ENCODE measurements at places on chromosomes 11 and 22.
A peak's percentile ranks its signal among the peaks of the same experiment; 100 is the strongest.

DNA sequence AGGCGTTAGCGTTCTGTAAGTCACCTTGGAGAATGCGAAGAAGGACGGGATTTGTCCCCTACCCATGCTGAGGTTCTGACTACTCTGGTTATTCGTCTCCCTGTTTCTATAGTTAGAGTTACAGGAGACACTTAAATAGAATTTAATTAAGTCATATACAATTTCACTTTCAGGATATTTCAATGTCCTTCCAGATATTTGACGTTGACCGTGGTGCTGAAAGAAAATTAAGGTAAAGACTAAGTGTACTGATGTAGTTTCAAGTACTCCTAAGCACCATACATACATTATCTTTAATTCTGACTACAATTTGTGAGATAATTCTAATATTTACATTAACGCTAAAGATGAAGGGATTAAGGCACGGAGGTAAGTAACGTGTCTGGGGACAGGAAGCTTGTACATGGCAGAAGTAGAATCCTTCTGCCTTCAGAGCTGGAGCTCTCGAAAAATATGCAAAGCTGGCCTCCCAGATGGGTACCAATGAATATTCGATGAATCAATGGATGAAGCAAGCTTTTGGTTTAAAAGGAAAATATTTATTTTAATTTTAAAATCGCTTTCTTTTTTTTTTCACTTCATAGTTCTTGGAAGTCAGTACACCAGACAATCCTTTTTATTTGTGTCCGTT, 539 bp upstream of the SLC36A4 start:
- no peak for DNase-seq

DNA sequence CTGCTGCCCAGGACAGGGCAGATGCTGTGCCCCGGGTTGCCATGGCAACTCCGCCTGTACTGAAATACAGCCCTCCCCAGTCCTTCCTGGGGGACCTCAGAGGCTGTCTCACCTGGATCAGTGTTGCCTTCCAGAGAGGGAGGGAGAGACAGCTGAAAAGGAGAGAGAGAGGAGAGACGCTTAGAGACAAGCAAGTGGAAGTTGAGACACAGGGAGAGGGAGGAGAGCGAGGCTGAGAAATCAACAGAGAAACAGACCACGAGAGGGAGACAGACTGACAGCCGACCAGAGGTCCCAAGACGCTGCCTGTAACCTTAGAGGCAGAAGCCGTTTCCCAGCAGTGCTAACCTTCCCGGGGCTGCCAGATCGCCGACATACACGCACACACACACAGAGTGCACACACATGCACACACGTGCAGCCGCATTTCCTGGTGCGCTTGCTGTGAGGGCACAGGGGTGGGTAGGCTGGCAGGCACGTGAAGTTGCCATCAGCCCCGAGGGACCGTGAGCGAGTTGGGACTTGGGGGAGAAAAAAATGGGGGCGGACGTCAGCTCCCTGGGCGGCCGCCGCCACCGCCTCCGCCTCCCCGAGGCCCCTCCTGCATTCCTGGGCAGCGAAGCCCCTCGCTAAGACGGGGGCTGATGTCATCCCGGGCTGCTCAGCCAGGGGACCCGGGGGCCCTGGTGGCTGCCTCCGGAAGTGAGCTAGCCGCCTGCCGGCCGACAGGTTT, 88.6 kb upstream of the CRYBB3 start:
- peak; percentile 51 for DNase-seq

DNA sequence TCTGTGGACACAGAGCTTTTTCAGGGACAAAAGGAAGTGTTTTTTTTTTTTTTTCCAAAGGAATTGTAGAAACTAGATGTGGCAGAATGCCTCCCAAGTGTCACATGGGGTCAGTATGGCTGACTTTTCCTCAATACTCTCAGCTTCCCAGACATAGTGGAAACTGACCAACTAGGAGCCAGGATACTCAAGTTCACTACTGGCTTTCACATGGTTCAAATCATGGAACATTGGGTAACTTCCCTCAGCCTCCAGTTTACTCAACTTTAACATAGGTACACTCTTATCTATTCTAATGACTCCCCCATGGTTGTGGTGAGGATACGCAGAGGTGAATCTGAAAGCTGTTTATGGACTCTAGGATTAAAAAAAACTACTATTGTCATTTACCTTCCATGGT, 1.4 kb downstream of the SLC5A1 start:
- DNase-seq: no peak

DNA sequence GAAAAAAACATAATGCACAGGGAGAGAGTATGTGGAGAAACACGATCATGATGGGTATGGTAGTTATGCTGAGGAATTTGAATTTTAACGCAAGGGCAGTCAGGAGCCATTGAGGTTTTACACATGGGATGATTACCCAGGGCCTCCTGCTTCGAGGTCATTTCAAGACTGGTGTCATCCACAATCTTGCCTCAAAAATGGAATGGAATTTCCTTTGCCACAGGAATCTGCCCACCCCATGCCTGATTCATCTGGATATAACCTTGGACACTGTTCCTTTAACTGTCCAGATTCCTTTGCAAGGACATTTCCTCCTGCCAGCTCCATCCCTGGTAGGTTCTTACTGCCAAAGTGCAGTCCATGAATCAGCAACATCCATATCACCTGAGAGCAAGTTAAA, 655.9 kb upstream of the TENM4 start:
- no peak for DNase-seq

DNA sequence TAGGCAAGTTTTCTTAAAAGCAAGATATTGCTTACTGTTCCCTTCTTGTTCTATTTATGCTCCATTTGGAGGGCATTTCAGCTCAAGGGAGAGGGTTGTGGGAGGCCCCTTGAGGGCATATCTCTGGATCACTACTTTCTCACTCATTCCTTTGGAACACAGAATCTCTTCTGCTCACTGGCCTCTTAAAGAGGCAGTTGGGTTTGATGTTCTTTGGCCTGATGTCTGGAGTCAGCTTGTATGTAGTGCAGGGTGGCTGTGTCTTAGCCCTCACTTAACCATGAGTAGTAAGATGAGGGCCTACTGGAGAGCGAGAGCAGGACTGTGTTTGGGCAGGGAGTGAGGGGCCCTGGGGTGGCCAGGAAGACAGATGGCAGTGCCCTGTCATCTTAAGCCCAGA, 3.6 kb downstream of the INCENP start:
- no peak for DNase-seq

GRCh38 chr11:27205250-27205649, 157.8 kb downstream of the CCDC34 start:
- DNase-seq: no peak

DNA sequence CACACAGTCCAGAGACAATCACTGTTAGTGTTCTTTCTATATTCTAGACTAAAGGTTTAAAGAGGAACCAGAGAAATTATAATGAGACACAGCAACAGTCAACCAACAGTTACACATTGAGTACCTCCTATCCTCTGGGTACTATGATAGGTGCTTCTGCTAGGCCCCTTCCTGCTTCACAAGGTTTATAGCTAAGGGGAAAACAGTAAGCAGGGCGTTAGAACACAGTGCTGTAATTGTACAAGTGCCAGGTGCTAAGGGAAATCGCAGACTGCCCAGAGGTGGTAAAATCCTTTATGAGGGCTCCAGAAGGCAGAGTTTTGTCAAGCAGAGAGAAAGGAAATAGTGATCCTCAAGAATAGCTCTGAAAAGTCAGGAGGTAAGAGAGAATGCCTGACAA, 297.2 kb upstream of the FAT3 start:
- DNase-seq: no peak

DNA sequence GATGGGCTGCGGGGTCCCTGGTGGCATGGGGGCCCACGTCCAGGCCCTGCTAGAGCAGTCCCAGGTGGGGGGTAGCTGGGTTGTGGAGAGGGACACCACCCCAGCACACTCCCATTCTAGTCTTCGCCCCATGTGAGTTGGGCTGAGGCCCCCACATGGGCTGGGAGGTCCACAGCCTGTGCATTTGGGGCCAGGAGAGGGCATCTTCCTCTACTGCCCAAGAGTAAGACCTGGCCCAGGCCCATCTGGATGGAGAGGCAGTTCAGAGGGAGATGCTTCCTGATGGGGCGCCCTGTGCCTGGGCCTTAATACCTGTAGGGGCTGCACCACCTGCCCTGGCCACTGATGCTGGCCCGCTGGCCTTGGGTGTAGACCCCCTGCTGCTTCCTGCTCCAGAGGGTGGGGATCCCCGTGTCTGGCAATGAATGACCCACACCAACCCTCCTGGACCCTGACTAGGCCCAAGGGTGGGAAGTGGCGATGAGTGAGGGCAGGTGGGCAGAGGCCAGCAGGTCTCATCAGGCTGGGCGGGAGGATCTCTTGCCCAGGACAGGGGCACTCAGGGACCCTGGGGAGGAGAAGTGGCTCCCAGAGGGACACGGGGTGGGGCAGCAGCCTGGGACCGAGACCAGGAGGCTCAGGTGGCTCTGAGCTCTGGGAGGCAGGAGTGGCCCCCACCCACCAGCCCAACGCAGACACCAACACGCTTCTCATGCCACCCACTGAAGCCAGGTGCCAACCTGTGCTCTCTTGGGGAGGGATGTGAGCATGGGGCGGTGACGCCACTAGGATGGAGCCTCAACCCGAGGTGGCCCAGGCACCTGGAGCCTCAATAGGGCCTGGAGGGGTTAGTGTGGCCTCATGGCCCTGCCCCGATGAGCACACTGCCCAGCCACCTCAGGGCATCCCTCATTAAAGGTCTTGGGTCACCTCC, 17.4 kb upstream of the GNB1L start:
- DNase-seq: peak; percentile 3

DNA sequence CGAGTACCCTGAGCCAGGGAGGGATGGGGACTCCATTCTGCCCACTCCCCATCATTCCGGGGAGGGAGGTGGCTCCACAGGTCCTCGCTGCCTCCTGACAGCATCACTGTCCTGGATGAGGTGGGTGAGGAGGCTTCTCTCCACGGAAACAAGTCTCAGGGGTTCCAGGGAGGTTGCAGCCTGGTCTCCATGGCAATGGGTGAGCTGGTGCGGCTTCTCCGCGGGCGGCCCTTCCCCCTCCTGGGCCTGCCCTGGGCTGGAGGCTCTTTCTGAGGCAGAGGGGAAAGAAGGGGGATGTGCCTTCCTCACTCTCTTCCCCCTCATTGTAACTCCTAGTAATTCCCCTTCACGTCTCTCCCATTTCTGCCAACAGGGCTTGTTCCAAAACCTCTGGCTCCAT, 37.1 kb upstream of the PARVG start:
- no peak for DNase-seq

DNA sequence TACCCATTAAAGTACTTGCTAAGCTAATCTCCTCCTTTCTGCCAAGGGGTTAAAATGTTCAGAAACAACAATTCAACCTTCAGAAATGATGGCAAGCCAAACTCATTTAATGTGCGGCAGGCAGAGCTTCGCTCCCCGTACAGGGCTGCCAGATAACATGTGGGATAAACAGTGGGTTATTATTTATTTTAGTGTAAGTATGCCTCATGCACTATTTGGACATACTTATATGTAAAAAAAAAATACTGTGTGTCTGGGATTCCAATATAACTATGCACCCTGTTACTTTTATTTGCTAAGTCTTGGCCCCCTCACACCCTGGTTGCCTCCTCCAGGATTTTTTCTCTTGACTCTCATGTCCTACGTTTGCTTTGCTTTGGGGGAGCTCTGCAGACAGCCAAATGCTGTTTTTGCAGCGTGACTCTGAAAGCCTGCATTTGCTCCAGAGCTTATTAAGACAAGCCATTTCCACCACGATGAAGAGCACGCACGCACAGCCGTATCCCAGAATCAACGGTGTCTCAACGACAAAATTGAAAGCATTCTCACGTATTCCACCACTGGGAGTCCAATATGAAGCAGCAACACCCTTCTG, 86.5 kb upstream of the SHANK2 start:
- peak; percentile 31 for DNase-seq

DNA sequence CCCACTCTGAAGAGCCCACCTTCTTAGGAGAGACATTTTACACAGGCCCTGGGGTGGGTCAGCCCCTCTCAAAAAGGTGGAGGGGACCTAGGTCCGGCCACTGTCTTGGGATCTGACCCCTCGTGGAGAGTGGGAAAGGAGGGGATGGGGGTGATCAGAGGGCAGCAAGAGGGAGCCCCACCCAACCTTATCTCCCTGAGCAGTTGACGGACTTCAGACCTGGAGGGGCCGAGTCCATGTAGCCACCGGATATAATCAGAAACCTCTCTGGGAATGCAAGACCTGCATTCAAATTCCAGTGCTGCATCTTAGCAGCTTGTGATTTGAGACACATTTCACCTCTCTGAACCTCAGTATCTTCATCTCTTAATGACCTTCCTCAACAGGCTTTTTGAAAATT, 44.0 kb downstream of the TP53I11 start:
- no peak for DNase-seq

GRCh38 chr11:35173011-35173511, 34.1 kb downstream of the CD44 start:
- no peak for DNase-seq

DNA sequence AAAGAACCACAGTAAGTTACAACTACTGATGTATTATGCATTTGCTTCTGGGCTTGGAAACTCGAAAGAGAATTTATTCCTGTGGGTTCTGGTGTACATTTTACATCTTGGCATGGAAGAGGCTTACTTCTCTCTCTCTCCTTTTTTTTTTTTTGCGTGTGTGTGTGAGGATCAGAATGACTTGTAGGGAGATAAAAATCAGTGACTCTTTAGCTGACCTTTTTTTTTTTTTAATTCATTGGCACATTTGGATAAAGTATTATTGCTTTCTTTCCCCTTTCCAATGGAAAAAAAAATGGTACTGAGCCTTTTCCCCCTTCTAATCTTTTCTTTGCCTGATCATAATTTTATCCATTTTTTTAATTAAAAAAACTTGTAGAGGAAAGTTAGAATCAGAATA, 43.5 kb downstream of the EXT2 start:
- DNase-seq: no peak

DNA sequence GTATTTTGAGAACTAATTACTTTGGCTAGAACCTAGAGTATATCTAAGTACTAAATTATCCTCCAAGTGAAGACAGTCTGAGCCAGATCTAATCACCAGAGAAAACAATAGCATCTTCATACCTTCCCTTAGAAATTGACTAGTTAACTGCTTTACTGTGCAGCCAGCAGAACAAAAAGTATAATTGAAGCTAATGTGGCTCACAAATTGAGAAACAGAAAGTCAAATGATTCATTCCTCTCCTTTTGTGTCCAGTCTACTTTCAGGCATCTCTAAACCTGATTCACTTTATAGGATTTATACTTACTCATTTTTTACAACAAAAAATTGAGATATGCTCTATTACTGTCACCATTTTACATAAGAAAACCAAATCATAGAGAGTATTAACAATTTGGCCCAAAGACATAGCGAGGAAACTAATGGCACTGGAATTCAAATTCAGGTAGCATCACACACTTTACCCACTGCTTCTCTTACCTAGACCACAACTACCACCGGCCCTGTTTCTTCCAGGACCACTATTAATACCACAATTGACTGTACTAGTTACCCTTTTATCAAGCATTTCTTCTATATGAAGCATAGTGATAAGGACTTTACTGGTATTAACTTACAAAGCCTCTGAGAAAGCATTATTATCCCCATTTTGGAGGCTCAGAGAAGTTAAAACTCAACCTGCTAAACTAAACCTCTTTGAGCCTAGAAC, 1402.6 kb upstream of the TENM4 start:
- DNase-seq: no peak

DNA sequence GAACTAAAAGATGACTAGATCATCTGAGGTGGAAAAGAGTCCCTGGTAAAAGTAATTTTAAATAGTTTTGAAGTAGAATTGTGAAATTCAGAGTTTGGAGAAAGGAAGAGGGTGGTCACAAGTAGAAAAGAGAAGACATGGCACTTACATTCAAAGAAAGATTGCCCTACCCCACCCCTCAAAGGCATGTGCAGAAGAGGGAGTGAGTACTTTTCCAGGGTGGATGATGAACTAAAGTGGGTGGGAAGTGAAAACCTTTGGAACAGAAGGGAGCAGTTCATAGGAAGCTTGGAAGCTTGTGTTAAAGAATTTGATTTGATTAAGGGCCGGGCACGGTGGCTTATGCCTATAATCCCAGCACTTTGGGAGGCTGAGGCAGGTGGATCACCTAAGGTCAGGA, 23.6 kb downstream of the SREBF2 start:
- DNase-seq: no peak

All from ascending aorta (tissue), 2 donors.